T-helper 22 cell (primary cell): ENCODE measurements at places on chromosomes 3 and 15.

GRCh38 chr3:175278680-175279079 is 419.5 kb downstream of the NAALADL2 start:
- DNase-seq, result no peak

DNA sequence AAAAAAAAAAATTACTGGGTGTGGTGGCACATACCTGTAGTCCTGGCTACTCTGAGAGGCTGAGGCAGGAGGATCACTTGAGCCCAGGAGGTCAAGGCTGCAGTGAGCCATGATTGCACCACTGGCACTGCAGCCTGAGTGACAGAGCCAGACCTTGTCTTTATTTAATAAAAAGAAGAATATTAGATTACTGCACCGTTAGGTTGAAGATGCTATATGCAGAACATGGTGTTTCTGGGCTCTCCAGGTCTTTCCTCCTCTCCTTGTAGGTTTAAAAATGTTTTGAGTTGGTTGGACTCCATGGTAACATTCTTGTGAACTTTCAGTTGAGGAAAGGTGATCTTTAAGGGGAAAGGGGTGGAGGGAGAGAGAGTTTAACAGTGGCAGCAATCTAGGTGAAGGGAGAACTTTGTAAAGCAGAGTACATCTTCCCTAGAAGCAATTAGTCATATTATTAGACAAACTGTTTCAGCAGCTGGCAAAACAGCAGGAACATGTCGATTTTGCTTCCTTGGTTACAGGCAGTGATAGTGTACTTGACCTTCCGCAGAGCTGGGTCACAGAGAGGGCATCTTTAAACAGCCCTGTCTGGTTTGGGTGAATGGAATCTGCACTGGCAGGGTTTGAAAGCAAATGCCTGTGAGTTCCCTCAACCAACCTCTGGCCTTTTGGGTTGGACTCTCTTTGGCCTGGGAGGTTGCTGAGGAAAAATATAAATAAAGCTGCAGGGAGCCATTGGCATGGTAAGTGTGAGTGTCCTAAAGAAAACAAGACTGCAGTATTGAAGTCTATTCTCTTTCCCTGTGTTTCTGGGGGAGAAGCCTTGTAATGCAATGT is 42.8 kb downstream of the NR2C2 start:
- DNase-seq, result no peak

DNA sequence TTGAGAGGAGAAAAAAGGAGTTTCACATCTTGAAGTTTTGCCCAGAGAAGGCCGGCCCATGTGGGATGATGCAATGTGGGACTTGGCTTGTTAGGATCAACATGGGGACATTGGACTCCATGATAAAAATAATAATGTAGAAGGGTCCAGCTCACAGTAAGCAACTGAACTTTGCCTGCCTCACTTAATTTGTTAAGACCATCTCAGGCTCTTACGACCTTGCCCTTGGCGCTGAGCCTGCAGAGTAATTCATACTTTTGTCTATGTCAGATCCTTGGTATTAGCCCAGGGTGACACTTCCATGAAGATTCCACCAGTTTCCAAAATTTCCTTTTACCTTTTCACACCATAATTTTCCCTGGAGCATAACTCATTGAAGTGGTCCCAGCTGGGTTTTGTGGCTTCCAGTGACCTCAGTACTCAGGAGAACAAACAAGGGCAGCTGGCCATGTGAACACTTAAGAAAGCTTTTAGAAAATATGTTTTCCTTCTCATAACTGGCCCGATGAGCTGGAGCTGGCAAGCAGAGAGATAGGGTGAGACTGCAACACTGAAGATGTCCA is 315.4 kb upstream of the RASGRP1 start:
- DNase-seq, result no peak

DNA sequence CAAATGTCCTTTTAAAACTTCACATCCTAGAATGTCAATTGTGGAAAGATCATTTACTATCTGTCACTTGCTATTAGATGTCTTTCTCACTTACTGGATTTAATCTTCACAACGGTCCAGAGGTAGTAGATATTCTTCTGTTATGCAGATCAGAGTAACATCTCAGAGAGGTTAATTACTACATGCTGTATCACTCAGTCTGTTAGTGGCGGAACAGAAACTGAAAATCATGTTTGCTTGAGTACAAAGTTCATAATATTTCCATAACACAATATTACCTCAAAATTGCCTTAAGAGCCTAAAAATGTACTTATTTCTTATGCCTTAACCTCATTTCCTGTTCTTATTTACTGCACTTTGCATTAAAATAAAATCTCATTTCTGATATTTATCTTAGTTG is 28.6 kb upstream of the GPR149 start:
- no peak for DNase-seq

GRCh38 chr3:55636300-55637195 is 149.4 kb upstream of the WNT5A start:
- DNase-seq, result no peak

- DNase-seq, result no peak
These were observed 204.6 kb upstream of the STRIT1 start for GRCh38 chr3:155497930-155498647.

- no peak for DNase-seq
These were observed 88.0 kb downstream of the RPLP1 start for GRCh38 chr15:69540622-69541021.

- DNase-seq, result no peak
These were observed 25.0 kb downstream of the MYLK start for GRCh38 chr3:123859177-123859576.

DNA sequence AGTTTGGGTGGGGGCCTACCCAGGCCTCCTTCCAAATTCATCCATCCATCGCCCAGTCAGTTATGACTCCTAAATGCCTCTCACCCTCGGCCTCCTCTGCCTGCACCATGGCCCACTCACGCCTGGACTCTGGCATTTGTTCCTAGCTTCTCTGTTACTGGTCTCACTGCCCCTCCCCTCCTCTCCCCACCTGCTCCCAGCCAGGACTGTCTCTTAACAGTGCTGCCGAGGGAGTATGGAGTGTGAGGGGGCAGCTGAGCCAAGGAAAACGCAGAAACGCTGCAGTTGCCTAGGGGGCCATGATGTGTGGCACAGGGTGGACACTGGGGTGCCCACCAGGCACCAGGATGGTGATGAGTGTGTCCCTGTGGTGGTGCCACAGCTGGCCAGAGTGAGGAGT is 3.1 kb downstream of the RCCD1 start:
- DNase-seq, result no peak

DNA sequence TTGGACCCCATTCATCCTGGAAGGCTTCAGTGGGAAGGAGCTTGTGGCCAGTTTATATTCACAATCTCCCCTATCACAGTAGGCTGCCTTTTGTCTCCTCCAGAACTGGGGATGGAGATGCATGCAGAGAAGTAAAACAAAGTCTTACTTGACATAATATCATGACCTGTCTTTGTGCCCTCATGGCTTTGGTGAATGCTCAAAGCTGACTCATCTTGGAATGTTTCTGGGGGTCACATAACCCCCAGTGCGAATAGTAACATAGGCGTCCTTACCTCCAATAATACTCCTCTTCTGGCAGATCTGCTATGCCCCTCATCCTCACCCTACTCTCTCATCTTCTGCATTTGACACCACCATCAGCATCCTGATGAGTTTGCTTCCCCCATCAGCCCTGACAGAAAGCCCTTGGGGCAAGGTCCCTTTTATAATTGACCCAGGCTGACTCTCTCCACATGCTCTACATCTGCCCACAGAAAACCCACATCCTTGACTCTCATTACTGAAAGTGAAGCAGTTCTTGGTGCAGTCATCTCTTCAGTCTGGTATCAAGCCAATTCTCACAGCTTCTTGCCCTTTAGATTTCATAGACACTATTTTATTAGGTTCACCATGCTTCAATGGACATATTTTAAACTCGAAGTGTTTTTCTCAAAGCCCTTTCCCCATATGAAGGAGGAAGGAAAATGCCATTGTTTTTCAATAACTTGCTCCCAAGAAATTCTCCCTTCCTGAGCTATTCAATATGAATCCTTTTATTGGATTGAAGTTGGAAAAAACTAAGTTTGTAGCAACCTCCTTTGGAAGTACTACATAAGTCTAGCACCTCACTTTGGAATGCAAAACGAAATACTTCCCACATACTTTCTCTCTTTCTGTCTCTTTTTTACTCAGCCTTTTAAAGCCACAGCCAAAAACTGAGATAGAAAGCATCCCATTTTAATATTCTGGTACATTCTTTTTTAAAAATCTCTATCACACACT is 36.6 kb downstream of the OSTN start:
- no peak for DNase-seq

- no peak for DNase-seq
These were observed 53.4 kb downstream of the UBE2E1 start for GRCh38 chr3:23859012-23859743.

DNA sequence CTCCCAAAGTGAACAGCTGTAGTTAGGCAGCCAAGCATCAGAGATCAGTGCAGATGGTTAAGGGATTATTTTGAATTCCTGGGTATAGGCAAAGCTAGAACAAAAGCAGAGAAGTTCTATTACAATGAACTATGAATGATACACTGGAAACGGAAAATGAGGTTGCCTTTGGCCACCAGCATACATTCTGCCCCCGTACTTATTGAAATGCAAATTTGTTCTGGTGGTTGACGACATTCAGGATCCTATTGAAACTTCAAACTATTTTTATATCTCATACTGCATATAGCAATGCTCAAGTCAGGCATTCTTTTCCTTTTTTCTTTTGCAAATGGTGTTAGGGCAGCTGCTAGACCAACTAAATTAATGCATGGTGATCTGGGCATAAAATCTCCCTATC is 61.7 kb downstream of the SLC12A1 start:
- DNase-seq, result no peak

DNA sequence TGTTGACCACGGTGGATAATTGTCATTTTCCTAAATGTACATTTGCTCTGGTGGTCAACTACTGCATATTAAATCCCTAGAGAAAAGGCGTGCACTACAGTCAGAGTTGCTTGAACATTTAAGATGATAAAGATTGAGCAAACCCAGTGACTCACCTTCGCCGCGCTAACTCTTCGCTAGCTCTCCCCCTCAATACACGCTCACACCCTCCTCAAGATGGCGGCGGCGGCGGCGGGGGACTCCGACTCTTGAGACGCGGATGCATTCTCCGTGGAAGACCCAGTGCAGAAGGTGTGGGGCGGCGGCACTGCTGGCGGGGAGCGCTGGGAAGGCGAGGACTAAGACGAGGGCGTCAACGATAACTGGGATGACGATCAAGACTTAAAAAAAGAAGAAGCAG is 79.8 kb upstream of the PFN2 start:
- no peak for DNase-seq

- no peak for DNase-seq
These were observed 56.0 kb downstream of the CLEC3B start for GRCh38 chr3:45082142-45082538.

DNA sequence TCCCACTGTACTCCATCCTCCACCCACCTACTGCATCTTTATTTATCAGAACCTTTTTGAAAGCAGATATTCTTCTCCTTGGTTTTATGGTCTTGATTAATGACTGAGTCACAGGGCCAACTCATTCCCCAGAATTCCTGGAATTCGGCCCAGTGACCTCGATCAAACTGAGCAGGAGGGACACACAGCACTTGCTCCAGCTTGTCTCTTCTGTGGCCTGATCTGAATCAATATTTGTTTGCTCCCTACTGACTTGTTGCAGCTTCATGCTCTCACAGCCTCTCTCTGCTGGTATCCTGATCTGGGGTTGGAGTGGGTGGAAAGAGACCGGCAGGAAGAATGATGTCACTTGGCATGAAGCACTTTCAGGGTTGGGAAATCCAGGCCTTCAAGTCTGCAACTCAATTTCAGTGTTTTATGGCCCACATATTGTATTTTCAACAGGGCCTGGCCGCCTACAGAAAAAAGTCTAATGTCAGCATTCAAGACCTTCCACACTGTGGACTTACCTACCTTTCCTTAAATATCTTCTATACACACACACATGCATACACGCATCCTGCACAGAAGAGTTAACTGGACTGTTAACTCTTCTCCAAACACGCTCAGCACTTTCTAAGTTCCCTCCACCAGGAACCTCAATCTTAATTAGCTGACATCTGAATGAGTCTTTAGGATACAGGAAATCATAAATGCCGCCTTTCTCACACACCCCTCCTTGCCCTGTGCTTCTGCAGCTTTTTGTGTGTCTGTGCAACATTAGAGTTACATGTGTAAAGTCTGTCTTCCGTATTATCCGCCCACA is 4.6 kb downstream of the ANXA2 start:
- no peak for DNase-seq

- no peak for DNase-seq
These were observed 18.5 kb downstream of the GORASP1 start for GRCh38 chr3:39088889-39089288.
